Activated gamma-delta T cell treated with Interleukin-2 at 50 U/mL for 16 hours (primary cell): ENCODE measurements at places on chromosomes 2 and 18.

DNA sequence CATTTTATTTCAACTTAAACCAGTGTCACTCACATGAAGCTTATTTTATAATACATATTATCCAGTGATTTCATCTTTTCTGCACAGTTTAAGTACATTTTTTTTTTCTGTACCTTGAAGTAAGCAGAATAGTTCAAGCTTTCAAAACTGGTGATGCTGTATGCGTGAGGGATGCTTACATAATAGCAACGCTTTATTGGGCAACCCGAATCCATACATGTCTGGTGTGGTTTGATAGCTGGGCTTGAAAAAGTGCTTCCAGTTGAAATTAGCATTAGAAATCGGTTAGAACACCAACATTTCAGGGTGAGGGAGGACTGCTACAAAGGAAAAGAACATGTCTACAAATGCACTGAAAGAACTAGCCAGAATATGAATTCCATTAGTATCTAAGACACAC lies 117.4 kb downstream of the MBP start:
- DNase-seq, result no peak

DNA sequence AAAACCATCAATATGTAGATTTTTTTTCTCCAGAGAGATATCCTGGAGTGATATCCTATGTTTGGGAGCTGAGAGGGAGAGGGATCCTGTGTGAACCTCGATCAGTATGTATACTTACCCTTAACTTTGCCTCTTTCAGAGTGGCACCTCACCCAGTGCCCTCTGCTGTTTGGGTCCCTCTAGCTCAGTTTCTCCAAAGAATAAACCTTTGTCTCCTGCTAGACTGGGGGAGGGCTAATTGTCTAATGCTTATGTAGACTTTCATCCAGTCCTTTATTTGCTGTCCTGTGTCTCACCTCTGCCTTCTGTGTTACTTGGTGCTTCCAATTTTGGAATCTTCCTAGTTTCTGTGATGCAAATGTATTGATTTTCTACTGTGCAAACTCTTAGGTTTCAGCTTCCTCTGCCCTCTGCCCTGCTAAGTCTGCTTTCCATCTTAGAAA lies 48.4 kb downstream of the MTX2 start:
- DNase-seq, result no peak

GRCh38 chr2:52810460-52810859 lies 957.1 kb upstream of the CHAC2 start:
- DNase-seq, result no peak

GRCh38 chr2:20781656-20782265 lies 41.1 kb downstream of the LDAH start:
- no peak for DNase-seq

GRCh38 chr18:23331091-23331920 lies 121.8 kb upstream of the RIOK3 start:
- no peak for DNase-seq

DNA sequence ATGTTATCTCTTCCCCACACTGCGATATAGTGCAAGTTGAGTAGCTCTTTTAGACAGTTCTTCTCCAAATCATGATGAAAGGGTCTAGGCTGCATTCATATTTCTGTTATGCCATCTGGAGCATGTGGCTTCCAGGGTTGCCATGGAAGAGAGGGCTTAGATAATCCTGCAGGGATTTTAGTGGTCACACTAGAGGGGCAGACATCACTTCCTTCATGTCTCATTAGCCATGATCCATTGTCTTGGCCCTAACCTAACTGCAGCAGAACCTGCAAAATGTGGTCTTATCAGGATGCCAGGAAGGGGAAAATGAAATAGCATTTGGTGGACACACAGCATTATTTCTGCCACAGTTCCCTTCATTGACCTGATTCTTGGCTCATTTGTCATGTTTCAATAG lies 83.1 kb downstream of the ADAM23 start:
- DNase-seq, result no peak

GRCh38 chr18:8448130-8448529 lies 161.1 kb upstream of the RAB12 start:
- DNase-seq, result no peak

DNA sequence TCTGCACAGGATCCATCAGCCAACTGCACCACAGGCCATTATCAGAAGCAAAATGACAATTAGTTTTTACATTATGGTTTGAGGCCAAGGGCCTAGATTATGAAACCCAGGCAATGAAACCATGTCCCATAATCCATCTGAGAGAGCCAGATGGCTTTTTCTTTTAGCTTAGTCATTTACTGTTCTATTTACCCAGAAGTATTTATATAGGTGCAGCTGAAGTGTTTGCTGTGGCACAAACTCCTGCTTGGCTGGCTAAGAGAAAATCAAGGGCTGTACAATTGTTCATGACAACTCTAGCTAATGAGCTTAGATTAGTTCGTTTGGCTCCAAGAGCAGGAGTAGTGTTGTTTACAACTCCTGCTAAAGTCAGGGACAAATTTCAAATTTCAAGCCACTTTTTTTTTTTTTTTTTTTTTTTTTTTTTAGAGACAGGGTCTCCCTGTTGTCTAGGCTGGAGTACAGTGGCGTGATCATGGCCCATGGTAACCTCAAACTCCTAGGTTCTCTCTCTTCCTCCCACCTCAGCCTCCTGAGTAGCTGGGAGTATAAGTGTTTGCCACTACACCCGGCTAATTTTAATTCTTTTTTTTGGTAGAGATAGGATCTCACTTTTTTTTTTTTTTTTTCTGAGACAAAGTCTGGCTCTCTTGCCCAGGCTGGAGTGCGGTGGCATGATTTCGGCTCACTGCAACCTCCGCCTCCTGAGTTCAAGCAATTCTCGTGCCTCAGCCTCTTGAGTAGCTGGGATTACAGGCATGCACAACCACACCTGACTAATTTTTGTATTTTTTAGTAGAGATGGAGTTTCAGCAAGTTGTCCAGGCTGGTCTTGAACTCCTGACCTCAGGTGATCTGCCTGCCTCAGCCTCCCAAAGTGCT lies 18.4 kb upstream of the REV1 start:
- no peak for DNase-seq

- no peak for DNase-seq
Observed at GRCh38 chr2:11669454-11670291, at the start of gene NTSR2. TSS of gene NTSR2 (minus strand) at chr2:11670195. CDS start at chr2:11670129, 66 bp downstream.

DNA sequence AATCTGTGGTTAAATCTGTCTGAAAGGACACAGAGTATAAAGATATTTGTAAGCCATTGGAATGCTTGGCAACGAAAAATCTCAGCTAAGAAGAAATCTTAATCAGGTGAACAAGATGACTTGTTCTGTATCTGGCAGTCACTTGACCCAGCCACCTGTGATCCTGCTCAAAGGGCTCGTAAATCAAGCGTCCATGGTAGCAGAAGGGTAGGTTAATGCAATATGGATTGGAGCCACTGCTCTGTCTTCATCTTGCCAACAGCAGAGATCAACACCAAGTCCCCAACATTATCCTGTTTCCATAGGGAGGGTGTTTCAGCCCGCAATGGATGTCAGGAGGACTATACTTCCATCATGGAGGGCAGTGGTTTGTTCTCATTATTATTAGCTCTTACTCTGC lies 378.4 kb downstream of the CDH7 start:
- no peak for DNase-seq

GRCh38 chr18:56139792-56140254 lies 498.6 kb downstream of the TXNL1 start:
- no peak for DNase-seq

DNA sequence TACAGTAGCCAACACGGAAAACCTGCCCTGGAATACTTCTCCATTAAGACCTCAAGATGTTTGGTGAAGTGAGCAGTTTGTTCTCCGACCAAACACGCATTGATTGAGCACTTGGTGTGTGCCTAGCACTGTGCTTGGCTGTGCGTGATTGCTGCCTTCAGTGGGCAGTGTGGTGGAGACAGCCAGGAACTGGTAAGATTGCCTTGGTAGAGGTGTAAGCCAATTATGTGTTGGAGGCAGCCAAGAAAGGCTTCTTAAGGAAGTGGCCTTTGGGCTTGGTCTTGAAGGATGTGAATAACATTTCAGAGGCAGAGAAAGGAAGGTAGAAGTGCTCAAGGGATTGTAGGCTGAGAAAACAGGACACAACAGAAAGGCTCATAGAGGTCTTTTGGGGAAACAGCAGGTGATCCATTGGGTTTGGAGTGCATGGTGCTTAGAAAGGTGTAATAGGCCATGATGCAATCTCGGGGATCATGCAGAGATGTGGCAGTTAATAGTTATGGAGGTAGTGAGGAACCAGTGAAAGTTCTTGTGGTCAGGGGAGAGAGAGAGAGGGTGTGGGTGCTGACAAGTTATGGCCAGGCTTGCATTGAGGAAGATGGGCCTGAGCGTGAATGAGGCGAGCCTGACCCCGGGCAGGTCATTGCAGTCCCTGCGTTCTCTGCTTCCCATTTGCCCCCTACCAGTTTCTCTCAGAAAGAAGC lies 6.3 kb downstream of the B3GNT2 start:
- no peak for DNase-seq
